ENCODE measurements at places on chromosomes 12 and 14.

- DNase-seq, result no peak
Measured at GRCh38 chr12:19351346-19351745, 87.9 kb upstream of the AEBP2 start.

DNA sequence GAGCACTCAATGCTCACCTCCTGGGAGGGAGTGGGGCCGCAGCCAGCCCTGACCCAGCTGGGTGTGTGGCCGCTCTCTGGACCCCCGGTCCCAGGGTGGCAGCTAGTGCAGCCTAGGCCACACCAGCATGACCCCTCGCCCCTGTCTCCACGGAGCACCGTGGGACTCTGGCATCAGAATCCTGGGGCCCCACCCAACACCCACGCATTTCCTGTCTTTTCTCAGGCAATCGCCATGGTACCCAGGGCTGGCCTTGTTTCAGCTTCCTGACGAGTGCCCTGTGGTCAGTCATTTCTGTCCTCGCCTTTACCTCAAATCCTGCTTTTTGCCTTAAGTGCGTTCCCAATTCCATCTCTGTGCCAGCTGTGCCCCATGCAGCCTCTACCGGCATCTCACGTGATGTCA lies 15.9 kb downstream of the PACS2 start:
- DNase-seq, result no peak

DNA sequence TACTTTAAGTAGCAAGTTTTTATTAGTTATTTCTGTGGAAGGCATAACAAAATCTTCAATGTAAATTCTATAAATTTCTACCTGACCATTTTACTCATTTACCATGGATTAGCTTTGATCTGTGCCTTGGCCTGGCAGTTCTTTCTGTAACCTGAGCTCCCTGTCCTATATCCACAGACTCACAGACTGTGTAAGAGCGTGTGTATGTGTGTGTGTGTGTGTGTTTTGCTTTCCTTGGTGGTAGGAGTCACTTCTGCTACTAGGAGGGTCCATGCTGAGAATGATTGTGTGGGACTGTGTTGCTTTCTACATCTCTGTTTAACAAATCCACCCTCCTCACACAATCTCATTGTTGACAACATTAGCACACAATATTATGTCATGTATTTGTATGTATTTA lies 221.2 kb upstream of the PELI2 start:
- DNase-seq, result no peak

GRCh38 chr12:51683763-51684357 lies 92.8 kb downstream of the SCN8A start:
- DNase-seq, result no peak

- DNase-seq, result no peak
Measured at GRCh38 chr12:87157791-87158190, 871.4 kb downstream of the C12orf50 start.

GRCh38 chr14:52551205-52551604 lies 1.1 kb downstream of the TXNDC16 start:
- no peak for DNase-seq

GRCh38 chr14:61700104-61700886 lies 5.0 kb downstream of the HIF1A start:
- no peak for DNase-seq

DNA sequence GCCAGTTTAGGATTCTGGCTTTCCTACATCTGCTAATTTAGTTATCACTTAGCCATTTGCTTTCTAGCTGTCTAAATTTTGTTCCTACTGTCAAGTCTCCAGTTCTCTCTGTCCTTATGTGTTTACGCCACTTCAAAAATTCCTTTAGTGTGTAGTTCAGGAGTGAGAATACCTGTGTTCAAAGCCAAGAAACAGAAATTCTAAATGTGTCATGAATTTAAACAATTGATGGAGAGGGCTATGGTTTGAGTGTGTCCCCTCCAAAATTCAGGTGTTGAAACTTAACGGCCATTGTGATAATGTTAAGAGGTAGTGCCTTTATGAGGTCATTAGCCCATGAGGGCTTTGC lies 11.4 kb upstream of the CATSPERB start:
- no peak for DNase-seq

GRCh38 chr12:102498471-102498870 lies 18.1 kb upstream of the IGF1 start:
- DNase-seq, result no peak

GRCh38 chr14:102046337-102047278 lies 40.2 kb downstream of the HSP90AA1 start:
- DNase-seq, result peak; percentile 56

- DNase-seq, result no peak
Measured at GRCh38 chr14:91207008-91207407, 37.5 kb downstream of the GPR68 start.

DNA sequence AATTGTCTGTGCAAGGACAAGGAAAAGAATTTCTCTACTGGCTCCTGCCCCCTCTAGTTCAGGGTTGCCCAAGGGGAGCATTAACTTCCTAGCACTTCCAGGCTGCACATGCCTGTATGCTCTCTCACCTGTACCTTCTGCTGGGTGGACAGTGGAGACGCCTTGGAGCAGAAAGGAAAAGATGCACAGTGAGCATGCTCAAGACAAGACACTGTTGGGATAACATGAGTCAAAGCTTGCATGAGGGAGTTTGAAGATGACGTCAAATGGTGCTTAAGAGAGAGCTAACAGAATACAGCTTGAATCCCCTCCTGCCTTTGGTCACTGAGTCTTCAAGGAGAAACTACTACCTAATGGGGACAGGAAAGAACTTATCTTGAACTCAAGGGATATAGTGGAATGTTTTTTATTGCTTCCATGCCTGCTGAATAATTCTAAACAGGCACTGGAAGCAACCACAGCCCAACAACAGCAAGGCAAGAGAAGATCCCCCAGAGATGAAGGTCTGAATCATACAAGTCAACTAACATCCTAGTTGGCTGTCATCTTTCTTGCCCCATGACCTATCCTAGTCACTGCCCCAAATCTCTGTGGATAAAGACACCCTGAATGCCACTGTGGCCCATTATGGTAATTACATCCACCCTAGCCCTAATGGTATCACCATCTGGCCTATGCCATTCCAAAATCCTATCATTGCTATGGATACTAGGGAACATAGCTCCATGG lies 23.5 kb downstream of the RPS6KA5 start:
- no peak for DNase-seq

DNA sequence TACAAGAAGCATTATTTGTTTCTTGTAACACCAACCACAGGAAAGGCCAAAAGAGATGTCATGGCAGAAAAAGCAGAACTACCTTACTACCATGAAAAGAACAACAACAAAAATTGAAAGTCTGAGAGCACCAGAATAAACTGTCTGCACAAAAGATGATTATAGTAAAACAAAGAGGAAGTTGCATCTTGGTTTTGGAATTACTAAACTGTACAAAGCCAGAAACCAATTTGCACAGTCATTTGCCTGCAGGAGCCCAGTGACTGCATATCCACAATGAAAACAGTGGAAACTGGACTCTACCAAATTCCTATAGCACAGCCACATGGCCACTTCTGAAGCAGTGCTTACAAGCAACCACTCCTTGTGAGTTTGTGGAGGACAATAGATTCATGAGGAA lies 276.2 kb downstream of the SSPN start:
- DNase-seq, result no peak

GRCh38 chr12:82625523-82625922 lies 61.2 kb upstream of the TMTC2 start:
- DNase-seq, result no peak

- DNase-seq, result peak; percentile 56
Measured at GRCh38 chr12:13534645-13535398, 338.3 kb downstream of the EMP1 start.

- DNase-seq, result no peak
Measured at GRCh38 chr12:56469007-56469930, 891 bp downstream of the SPRYD4 start.

GRCh38 chr14:22487941-22488340 lies 101.1 kb downstream of the DAD1 start:
- no peak for DNase-seq

- no peak for DNase-seq
Measured at GRCh38 chr12:11716794-11717518, 67.5 kb downstream of the ETV6 start.

- no peak for DNase-seq
Measured at GRCh38 chr14:93023039-93023438, 92.7 kb downstream of the ITPK1 start.

GRCh38 chr12:127811988-127812387 lies 455.0 kb upstream of the TMEM132C start:
- no peak for DNase-seq

- DNase-seq, result no peak
Measured at GRCh38 chr12:112574896-112575558, 156.3 kb downstream of the PTPN11 start.

- DNase-seq, result no peak
Measured at GRCh38 chr14:92898566-92899131, 24.3 kb upstream of the CHGA start.

DNA sequence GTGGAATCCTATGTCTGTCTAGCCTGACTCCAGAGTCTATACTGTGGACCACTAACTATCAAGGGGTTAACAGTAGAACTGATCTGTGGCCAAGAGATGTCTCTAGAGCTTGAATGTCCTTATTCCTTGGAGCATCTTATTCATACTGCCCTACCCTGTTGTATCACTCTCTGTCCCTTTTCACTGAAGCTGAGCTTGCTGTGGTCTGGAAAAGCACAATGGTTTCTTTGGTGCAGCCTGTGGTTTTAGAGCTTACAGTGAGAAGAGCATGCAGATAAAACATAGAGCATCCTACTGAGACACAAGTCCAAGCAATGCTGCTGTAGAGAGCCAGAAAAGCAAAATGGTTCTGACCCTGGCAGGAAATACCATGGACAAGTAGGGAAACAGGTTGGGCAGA lies 367.0 kb upstream of the ATP2B1 start:
- DNase-seq, result no peak

DNA sequence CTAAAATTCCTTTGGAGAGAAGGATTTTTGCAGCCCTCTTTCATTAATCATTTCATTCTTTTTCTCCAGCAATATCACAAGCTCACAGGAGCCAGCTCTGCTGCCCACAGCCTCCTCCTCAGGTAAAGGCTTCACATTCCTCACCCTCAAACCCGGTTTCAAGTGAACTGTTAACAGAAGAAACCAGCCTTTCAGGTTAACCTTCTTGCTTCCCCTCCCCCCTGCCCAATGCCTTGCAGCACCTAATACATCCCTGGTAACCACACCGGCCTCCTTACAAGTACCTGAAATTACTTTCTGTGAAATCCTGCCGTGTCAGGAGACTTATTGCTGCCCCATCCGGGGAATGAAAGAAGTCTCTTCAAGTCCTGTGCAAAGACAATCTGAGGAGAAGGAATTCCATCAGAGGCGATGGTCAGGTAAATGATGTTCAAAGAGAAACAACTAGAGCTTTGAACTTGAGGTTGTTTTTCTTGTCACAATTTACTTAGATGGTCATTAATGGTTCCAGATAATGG lies 111.2 kb downstream of the MYRFL start:
- no peak for DNase-seq

DNA sequence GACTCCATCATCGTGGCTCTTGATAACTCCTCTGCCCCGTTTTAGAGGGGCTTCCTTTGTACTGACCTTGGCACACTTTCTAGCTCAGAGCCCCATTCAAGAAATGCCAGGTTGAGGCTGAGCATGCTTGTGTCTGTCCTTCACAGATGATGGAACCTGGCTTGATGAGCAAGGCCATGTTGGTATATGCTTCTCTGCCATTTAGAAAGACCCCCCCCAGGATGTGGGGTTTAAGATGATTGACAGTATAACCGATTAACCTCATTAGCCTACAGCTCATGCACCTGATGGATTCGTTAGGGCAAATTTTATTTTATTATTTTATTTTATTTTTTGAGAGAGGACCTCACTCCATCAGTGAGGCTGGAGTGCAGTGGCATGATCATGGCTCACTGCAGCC lies 21.0 kb downstream of the BATF start:
- no peak for DNase-seq

DNA sequence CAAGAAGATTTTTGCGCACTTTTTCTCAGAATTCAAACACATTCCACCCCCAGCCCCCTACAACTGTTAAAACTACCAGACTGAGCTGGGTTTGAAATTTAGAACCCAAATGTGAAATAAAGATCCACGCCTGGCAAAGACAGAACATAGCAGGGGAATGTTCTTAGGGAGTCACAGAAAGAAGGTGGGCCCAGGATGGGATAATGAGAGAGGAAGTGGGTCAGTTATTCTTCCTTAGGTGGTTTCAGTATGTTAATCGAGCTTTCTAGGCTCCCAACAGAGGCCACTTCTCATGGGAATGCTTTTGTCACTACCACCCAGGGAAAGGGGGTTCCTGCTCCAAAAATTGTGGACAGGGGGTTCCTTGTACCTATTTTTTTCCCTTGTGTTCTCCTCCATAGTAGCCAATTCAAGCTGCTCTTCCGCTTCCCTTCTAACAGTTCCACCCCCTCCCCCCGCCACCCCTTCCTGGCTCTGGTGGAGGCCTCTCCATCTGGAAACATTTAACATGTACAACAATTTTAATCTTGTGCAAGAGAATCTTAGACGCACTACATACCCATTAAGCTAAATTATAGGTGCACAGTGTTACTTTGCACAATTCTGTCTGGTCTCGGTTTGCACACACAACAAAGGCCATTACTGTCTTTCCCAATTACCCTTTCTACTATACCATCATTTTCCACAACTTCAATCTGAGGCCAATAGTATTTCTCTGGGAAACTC lies 218.1 kb downstream of the MON2 start:
- DNase-seq, result no peak

- no peak for DNase-seq
Measured at GRCh38 chr14:89881839-89882238, 72.7 kb downstream of the EFCAB11 start.

- DNase-seq, result no peak
Measured at GRCh38 chr12:7503686-7504415, at the start of gene CD163. TSS of gene CD163 (minus strand) at chr12:7503777. CDS start at chr12:7503690, 87 bp downstream.

- peak; percentile 57 for DNase-seq
Measured at GRCh38 chr12:29552324-29552927, 54.9 kb upstream of the OVCH1 start.

DNA sequence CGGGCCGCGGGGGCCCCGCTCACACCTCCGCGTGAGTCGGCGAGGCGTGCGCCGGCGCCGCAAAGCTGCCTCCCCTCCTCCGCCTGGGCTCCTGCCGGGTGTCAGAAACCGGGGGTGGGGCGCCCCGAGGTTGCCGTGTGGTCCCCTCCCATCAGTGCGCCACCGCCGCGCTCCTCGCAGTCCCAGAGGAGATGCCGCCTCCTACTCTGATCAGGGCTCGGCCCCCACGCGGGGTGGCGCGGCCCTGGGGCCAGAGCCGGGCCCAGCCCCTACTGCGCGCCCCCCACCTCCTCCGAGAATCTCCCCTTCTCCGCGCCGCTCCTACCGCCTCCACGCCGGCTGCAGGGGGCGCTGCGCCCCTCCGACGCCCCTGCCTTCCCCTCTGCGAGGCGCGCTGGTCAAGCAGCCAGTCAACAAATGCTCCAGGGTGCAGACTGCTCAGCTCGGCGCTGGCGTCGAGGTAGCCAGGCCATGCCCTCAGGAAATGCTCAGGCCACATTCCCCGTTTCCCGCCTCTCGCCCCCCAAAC lies 467 bp upstream of the JAG2 start:
- no peak for DNase-seq

DNA sequence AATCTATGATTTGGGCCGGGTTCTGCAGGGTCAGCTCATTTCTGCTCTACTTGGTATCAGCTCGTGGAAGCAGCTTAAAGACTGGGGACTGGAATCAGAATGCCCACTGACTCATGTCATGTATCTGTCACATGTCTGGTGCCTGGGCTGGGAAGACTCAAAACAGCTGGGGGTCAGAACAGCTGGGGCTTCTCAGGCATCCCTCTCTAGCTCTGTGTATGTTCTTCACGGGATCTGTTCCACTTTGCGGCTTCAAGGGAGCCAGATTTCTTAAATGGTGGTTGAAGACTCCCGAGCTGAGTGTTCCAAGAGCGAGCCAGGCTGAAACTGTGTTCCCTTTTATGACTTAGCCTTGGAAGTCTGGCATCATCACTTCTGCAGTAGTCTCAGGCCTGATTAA lies 11.9 kb downstream of the AEBP2 start:
- DNase-seq, result no peak

All from mesothelial cell of epicardium (in vitro differentiated cells).